Stimulated activated CD4-positive, alpha-beta T cell treated with anti-CD3 and anti-CD28 coated beads, Interleukin-15, amount 100 ng/mL, for 48 hours (primary cell): ENCODE measurements at places on chromosomes 7 and 10.
A peak's percentile ranks its signal among the peaks of the same experiment; 100 is the strongest.

- DNase-seq: no peak
These were observed 20.4 kb upstream of the DPYSL4 start for GRCh38 chr10:132166216-132166950.

- no peak for DNase-seq
These were observed 1.4 kb downstream of the ZNF282 start for GRCh38 chr7:149196705-149197171.

GRCh38 chr7:5494683-5495561 is 71.3 kb upstream of the TNRC18 start:
- DNase-seq: peak; percentile 69

DNA sequence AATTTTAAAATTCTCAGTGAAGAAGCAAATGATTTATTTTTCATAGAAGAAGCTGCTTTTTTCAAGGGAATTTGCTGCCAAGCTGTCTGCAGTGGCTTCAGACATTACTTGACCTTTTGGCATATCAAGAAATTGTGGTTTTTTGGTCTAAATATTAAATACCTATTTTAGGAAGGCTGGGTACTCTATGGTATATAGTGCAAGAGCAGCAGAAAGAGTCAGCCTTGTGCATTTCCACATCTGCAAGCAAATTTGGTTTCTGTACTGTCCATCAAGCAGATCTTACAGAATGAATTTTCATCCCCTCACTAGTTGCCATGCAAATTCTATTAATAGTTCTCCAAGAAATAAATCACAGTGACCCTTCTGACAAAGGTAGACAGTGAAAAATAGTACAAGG is 222.0 kb downstream of the BICC1 start:
- DNase-seq: no peak

DNA sequence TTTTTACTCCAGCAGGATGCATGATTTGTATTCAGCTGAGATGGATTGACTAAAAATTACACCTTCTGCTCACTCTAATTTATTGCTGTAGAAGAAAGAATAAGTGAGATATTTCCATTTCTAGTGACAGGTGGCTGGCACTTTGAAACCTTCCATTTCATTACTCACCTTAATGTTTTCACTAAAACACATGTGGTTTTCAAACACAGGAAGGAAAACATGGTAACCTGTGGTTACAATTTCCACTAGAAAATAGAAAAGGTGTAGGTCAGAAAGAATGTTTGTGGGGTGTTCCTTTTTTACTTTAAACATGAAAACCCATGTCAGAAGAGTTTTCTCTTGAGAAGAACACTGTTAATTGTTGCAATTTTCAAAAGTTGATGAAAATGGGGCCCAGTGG is 12.0 kb upstream of the PRKCQ start:
- DNase-seq: no peak

DNA sequence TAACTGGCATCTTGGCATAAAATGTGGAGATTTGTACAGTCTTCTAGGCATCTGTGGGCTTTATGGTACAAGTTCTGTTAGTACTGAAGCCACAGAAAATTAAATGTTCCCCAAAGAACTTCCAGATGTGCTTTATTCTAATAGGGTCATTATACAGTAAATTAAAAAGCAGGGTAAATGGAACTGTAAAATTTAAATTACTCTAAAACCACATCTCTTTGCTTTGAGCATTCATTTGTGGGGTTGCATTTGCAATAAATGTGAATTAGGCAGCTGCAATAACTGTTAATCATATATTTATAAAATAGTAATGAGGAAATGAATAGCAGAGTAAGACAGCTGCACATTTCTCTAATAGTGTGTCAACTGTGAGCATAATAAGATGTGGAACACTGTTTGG is 151.5 kb downstream of the BUB3 start:
- DNase-seq: no peak

GRCh38 chr7:150831851-150832250 is 20.5 kb upstream of the AOC1 start:
- DNase-seq: no peak

GRCh38 chr7:1610678-1611302 is 41.0 kb upstream of the PSMG3 start:
- no peak for DNase-seq

DNA sequence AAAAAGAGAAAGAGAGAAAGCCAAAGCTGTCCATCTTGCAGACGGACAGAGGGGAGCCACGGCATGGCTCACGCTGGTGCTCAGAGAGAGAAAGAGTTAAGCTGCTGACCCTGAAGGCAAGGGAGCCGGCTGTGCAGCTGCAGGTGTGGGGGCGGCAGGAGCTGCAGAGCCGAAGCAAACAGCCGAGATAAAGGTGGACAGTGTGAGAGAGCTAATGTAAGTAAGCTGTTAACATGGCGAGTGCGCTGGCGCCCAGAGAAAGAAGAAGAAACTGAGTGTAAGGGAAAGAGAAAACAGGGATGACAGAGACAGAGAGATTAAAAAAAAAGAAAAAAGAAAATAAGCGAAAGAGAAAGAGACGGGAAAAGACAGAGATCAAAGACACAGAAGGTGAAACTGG is 18.2 kb downstream of the COL17A1 start:
- DNase-seq: no peak

DNA sequence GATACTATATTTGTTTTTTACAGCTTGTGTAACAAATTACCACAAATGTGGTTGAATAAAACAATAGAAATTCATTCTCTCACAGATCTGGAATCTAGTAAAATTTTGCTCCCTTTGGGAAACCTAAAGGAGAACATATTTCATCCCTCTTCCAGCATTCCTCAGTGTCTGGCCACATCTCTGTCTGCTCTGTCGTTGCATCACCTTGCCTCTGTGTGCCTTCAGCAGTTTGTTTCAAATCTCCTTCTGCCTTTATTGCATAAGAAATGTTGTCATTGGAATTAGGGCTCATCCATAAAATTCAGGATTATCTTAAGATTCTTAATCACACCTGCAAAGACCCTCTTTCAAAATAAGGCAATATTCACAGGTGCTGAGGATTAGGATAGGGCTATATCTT is 14.5 kb downstream of the OR2A14 start:
- no peak for DNase-seq

- DNase-seq: no peak
These were observed 421.9 kb downstream of the SORCS3 start for GRCh38 chr10:105062951-105063350.

GRCh38 chr7:41731493-41732435 is 28.9 kb upstream of the INHBA start:
- no peak for DNase-seq

DNA sequence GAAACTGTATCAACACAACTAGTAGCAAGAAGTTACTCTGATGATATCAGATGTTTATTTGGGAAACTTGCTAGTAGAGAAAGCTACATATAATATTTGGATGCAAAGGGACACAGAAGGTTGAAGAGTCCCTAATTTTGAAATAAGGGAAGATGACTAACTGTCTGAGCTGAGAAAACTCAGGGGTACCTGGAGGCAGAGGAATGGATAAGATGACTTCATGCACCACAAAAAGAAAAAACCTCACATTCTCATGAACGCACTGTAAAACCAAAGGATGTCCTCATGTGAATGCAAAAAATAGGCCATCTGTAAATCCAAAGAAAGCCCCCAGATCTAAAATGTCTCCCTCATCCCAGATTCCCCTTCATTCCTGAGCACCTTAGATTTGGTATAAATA is 29.3 kb downstream of the PRSS2 start:
- no peak for DNase-seq

- no peak for DNase-seq
These were observed 19.7 kb upstream of the CHST12 start for GRCh38 chr7:2383543-2384274.
